ENCODE measurements at places on chromosomes 11 and 22.

- DNase-seq: no peak
Measured at GRCh38 chr11:121555121-121555520, 102.4 kb upstream of the SORL1-AS1 start.

- no peak for DNase-seq
Measured at GRCh38 chr11:18225913-18226312, 10.7 kb downstream of the SAA4 start.

DNA sequence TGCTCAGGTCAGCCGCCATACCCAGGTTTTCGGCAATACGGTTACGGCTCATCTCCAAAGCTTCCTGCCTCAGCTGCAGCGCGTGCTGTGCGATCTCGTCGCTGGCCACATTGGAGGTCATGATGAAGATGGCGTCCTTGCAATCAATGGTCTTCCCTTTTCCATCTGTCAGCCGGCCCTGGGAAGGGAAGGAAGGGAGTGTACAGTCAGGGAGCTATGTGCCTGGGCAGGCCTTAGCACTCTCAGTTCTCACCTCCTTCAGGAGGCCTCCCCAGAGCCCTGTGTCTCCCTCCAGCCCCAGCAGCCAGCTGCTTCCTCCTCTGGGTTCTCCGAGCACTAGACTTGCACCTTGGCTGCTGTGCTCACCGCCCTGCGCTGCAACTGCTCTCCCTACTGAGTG lies 51.5 kb upstream of the PHOX2A start:
- DNase-seq: no peak

- DNase-seq: no peak
Measured at GRCh38 chr22:27970596-27971220, 51.7 kb upstream of the PITPNB start.

- DNase-seq: no peak
Measured at GRCh38 chr11:19803506-19803998, 90.9 kb downstream of the NAV2 start.

DNA sequence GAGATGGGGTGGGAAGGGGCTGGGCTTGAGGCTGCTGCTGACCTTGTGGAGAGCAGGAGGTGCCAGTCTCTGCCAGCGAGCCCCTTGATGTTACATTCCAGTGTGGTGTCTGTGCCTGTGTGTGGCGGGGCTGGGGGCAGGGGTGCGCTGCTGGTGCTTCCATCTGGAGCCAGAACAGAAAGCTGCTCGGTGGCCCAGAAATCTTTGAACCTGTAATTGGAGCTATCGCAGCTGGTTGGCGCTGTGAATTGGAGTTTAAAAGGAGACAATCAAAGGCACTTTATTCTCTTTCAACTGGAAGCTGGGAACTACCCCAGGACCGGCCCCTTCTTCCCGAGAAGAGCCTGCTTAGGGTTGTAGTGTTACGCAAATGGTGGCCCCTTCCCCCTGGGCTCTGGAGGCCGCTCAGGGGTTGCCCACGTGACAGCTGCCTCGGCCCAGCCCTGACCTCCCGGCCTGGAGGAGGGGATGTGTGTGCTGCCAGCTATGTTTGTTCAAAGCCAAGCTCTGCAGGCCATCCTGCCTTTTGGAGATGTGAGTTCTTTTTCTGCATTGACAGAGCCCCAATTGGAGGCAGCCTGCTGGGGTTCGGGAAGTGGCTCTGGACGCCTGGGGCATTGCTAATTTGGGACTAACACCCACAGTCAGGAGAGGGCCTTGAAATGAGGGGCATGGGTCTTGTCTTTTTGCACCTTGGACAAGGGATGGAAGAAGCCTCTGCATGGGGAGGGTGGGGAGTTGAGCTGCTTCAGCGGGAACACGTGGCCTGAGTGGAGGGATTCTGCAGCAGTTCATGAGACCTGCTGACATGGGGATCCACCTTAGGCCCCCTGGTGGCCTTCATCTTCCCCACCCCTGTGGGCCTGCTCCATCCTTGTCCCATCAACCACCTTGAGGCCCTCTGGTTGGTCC lies 14.0 kb upstream of the ARSA start:
- no peak for DNase-seq

GRCh38 chr22:24443668-24444067 lies 16.3 kb downstream of the ADORA2A start:
- no peak for DNase-seq

DNA sequence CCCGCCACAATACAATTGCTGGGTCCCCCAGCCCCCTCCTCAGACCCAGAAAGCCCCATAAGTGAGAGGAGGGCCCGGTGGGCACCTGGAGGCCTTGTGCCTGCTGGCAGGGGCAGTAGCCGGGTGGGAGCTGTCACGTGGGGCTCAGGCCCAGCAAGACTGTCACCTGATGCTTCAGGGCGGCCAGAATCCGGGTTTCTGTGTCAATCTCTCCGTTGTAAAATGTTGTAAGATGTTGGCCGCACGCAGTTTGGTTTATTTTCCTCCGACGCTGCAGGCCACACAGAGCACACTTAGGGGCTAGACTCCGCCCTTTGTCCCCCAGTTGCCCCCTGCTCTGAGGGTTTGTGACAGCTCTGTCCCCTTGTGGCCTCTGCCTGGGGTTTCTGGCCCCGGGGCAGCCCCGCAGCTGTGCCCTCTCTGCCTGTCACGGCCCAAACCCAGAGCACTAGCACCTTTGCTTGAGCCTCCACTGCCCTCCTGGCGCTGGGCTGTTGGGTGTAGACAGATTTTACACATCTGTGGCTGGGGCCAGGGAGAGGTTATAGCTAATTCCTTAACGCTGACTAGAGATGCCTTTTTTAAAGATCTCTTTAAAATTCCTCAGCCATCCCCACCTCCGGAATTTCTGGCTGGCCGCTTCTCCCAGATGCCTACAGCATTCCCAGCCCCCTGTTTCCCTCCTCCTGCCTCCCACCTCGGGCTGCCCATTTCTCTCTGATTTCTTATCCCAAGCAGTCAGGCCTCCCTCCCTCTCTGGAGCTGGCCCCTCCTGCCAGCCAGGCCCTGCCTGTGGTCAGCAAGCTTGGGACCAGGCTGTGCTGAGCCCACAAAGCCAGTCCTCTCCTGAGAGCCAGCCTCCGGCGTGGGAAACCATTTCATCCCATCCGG lies 3.2 kb upstream of the PRR5 start:
- no peak for DNase-seq

GRCh38 chr22:36324414-36324813 lies 63.4 kb downstream of the MYH9 start:
- no peak for DNase-seq

DNA sequence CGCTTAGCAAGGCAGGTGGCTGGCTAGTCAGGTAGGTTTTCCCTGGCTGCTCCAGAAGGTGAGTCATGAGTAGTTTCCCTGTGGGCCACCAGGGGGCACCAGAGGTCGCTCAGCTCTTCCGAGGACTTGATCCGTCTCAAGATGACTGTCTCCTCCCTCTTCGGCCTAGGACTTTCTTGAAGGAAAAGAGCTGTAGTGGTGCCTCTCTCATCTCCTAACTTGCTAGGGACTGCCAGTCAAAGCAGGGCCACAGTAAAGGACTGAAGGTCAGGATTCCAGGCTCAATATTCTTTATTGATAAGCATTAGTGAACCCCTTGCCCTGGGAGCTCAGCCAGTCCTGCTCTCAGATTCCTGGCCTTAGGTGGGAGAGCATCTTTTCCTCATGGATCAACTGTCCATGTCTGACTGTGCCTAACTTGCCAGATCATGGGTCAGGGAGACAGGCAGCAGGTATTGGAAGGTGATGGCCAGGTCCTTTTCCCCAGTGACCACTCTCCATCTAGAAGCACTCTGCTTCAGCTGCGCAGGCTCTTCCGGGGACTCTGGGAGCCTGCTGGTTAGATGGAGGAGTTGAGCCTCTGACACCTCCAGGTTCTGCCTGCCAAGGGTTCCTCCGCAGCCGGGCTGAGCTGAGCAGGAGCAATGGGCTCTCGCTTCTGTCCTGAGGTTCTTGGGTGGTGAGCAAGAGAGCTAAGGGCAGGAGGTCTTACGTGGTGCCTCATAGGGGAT lies 1.9 kb downstream of the POLD4 start:
- peak; percentile 63 for DNase-seq

Data from activated B cell treated with CpG ODN at 0.5 μM for 24 hours (primary cell).